Stimulated activated CD4-positive, alpha-beta T cell treated with anti-CD3 and anti-CD28 coated beads, Interleukin-1b, Interleukin-23, amount 100 ng/mL, for 1 hour (primary cell): ENCODE measurements at places on chromosomes 11 and 22.

DNA sequence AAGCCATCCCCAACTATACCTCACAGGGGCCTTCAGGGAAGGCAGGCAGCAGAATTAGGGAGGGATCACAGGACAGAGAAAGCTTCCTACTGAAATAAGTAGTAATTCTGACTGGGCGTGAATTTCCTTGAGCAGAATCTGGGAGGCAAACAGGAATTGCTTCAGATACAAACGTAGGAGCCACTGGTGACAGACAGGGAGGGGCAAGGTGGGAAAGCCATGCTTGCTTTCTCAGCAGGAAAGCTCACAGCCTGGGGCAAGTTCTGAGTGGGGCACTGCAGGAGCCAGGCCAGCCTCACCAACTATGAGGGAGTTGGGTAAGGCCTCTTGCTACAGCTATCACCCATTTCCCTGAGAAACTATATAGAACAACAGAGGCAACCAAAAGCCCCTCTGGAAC lies 43.6 kb downstream of the ARHGAP32 start:
- no peak for DNase-seq

DNA sequence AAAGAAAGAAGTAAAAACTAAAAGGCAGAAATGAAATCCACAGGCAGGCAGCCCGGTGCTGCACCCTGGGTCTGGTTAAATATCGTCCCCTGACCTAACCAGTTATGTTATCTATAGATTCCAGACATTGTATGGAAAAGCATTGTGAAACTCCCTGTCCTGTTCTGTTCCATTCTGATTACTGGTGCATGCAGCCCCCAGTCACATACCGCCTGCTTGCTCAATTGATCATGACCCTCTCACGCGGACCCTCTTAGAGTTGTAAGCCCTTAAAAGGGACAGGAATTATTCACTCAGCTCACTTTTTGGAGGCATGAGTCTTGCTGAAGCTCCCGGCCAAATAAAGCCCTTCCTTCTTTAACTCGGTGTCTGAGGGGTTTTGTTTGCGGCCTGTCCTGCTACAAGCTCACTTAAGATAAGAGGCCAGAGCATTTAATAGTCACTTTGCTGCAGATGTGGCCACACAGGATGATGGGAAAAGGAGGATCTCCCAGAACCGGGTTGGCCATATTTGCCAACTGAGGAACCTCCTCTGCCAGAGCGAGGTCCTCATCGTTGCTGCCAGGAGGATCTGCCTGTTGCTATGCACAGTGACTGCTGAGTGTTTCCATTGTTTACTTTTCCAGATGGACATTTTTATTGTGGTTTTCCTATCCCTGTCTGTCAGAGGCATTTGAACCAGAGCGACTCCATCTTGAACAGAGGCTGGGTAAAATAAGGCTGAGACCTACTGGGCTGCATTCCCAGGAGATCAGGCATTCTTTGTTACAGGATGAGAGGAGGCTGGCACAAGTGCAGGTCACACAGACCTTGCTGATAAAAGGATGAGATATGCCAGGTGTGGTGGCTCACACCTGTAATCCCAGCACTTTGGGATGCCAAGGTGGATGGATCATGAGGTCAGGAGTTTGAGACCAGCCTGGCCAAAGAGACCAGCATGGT lies 10.2 kb downstream of the C11orf96 start:
- DNase-seq = no peak

- DNase-seq = no peak
Measured at GRCh38 chr11:13055200-13055599, 46.1 kb downstream of the RASSF10 start.

DNA sequence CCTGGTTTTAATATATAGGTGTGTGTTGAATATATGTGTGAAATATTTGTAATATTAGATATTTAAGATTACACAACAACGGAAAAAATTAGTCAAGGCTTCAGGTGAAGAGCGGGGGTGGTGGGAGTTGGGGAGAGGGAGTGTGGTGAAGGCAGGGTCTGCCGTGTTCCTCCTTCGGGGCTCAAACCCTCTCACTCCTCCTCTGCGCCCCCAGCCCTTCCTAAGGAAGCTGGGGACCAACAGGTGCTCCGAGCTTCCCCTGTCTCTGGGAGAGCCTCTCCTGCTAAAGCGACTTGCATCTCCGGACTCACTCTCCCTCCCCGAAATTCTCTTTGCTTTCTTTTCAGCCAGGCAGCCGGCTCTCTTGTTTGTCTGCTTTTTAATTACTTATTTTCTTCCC lies 960 bp upstream of the CADM1 start:
- no peak for DNase-seq

GRCh38 chr11:109731451-109731850 lies 309.5 kb downstream of the C11orf87 start:
- DNase-seq = no peak

DNA sequence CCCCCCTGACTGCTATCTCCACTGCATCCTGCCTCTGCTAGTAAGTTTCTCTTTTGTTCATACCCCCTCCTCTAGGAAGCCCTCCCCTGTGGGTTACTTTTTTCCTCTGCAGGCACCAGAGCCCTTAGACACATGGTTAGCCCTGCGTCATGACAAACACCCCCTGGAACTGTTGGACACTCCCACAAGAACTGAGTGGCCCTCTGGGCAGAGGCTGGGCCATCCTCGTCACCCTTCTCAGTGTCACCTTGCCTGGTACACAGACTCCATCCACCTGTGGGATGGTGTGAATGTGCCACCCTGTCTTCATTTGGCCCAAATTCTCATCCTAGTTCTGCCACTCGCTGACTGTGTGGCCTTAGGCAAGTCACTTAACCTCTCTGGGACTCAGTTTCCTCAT lies 4.1 kb upstream of the RAB3IL1 start:
- no peak for DNase-seq
